Tibial nerve (tissue), 4 donors: ENCODE measurements at places on chromosomes 16 and 17. TPM values are rescaled to one million over a fixed set of nuclear protein-coding genes. Genes with fewer than 3 reads are reported as not detected.

- H3K4me3 ChIP-seq: peak overlapping the region; percentile 57
- DNase-seq: peak; percentile 55
- H3K4me1 ChIP-seq: peaks cover 58% of the 10 kb centered on the region
- H3K36me3 ChIP-seq: no peaks in the 10 kb centered on the region
- peaks cover 6% of the 10 kb centered on the region for H3K27me3 ChIP-seq
Observed at GRCh38 chr17:50272711-50273653, 1.3 kb upstream of the TMEM92 start.

DNA sequence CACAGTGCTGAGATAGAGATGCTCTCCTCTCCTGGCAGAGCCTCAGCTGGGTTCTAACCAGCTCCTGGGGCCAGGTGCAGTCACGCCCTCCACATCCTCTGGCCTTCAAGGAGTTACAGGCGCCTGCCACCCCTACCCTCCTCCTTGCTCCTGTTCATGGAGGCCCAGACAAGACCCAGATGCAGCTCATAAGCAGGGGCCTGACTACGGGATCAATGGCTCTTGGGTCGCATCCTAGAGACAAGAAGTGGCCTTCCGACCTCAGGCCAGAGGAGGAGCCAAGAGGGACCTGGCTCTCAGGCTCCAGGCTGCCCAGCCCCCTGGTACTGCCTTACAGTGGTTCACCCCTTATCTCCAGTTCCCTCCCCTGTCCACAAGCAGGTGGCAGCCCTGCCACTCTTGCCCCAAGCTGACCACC lies 23.0 kb downstream of the ARHGAP27 start:
- H3K27ac ChIP-seq: peak overlapping the region; percentile 83
- H3K27me3 ChIP-seq: peaks cover 5% of the 10 kb centered on the region
- H3K36me3 ChIP-seq: peaks cover 2% of the 10 kb centered on the region

The KRTAP9-8 gene
- total RNA-seq: not detected

The CLEC3A gene
- not detected for total RNA-seq

The ACE gene
- total RNA-seq: 8.7 TPM

GRCh38 chr17:10463402-10463801 lies 6.0 kb downstream of the MYH4 start:
- no peak overlapping the region for H3K4me3 ChIP-seq
- H3K27ac ChIP-seq: no peak overlapping the region
- H3K27me3 ChIP-seq: no peaks in the 10 kb centered on the region
- H3K36me3 ChIP-seq: no peaks in the 10 kb centered on the region
- H3K4me1 ChIP-seq: no peaks in the 10 kb centered on the region

DNA sequence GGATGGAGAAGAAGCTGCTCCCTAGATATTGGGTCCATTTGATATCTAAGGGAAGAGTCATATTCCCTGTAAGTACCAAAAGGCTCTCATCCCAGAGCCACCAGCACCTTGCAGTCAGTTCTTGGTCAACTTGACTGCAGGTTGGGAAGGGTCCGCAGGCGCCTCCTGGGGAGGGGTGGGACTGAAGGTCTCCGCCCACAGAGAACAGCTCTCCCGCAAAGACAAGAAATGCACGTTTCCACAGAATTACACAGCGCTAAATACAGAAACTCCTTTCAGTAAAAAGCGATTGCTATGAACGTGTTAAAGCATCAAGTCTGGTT lies 864 bp upstream of the CTCF start:
- no peaks in the 10 kb centered on the region for H3K27me3 ChIP-seq
- peak overlapping the region; percentile 100 for H3K27ac ChIP-seq
- no peak for DNase-seq
- H3K4me1 ChIP-seq: peaks cover 22% of the 10 kb centered on the region
- no peaks in the 10 kb centered on the region for H3K36me3 ChIP-seq
- peak overlapping the region; percentile 99 for H3K4me3 ChIP-seq
